ENCODE measurements at places on chromosomes 1 and 21.

GRCh38 chr1:154962156-154962749, 671 bp upstream of the PYGO2 start:
- DNase-seq = no peak

DNA sequence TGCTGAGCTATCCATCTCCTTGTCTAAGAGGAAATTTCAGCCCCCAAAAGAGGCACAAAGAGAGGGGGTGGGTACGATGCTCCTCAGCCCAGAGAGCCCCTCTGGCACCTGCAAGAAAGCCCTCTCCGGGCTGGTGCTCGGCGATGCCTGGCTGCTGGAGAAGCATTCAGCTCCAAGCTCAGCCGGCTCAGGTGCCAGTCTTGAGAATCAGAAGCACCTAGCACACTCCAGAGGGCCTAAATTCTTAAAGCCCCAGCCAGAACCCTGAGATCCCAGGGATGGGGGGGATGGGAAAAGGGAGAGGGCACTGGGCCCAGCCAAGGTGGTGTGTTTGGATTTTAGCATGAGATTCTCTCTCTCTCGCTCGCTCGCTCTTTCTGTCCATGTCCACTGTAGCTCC, 2.9 kb downstream of the GRIK3 start:
- DNase-seq = no peak

DNA sequence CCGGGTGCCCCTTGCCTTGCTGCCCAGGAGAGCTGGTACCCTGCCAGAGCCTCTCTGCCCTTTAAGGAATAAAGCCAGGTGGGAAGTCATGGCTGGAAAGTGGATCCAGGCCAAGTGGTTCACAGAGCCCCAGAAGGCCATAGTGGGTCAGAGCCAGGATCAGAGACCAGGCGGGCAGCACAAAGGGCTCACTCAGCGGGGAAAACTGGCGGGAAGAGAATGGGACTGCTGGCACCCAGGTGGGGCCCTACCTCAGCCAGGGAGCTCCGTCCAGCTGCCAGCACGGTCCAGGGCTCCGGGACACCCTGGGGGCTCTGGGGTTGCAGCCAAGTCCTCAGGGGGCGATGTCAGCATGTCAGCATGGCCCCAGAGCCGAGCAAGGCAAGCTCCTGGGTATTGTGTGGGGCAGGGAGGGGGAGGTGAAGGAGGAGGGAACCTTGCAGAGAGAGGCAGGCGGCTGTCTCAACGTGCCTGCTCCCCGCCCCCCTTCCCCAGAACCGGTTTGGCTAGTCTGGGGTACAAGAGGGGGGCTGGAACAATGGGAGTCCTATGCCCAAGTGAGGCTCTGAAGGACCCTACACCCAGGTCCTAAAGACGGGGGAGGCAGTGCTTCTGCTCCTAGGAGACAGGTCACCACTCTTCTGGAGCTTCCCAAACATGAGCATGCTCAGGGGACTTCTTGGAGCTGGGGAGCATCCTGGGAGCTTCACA, at the start of gene ARHGEF19:
TSS of gene ARHGEF19 (minus strand) at position 402 of the 711 bp plus-strand sequence. CDS start 3,598 bp downstream, outside the sequence.
- DNase-seq = no peak

DNA sequence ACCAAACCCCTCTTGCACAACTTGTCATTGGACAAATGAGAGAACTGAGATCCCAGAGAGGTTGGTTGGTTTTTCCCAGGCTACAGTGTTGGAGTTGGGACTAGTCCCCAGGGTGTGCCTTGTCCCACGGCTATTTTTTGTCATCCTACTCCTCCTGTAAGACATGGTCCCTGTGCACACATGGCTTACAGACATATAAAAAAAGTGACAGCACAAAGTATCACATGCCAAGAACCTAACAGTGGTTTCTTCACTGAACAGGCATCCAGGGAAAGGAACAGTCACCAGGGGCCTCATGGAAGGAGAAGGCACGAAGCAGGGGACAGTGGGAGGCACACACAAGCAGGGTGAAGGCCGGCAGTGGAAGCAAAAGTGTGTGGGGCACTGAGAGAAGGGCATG, 36.5 kb downstream of the SERBP1 start:
- DNase-seq = no peak

DNA sequence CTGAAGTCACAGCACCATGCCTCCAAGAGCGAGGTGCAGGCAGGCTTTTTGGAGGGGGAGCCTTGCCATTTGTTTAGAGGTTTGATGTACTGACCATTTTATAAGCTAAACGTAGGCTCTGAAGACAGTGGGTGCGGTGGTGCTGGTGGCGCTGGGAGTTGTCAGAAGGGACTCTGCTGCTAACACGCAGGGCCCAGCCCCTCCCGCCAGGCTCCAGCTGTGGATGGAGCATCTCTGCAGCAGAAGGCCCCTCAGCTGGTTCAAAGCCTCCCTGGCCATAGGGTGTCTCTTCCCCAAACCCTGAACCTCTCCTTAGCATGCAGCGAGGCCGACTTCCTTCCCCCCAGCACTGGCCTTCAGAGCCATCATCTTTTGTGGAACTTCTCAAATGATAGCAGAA, 105.3 kb downstream of the AJAP1 start:
- DNase-seq = no peak

- DNase-seq = no peak
These were observed 34.7 kb downstream of the ADARB1 start for GRCh38 chr21:45108808-45109781.

- DNase-seq = no peak
These were observed 69.9 kb upstream of the USP25 start for GRCh38 chr21:15659753-15660422.

DNA sequence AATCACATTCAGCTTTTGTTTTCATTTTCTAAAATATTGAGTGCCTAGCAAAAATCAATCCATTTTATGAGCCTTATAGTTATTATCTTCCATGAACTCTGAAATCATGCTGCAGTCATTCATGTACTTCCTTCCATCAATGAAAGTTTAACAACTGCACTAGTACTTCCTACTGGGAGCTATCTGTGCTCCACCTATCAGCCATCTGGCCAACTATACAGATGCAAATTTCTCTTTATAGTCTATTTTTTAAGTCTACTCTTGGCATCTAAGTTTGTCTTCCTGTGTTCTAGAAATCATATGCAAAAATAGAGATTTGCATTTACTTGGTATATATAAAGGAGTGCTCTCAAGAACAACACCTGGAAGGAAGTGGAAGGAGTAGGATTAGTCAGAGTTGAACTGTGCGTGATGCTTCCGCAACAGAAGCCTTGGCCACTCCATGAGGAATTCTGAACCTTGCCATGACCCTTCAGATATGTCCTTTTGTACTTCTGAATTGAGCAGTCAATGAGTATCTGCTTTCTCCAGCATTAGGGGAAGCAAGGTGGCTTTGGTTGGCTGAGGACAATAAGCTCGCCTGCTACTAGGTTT, 403.2 kb upstream of the ADAMTS5 start:
- DNase-seq = no peak

DNA sequence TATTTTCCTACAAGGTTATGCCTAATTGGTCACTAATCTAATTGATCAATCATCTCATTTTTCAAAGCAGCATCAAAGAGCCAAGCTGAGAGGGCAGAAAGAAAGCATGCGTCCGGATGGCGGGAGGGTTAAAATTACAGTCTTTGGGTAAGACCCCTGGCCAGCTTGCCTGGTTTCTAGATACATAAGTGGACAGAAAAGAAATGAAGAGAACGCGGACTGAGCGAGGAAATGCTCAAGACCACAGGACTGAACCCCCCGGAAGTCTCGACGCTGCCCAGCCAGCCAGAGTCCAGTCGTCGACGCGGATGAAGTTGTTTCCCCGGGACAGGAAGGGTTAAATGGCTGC, 297.2 kb downstream of the OMA1 start:
- DNase-seq = no peak

GRCh38 chr1:28737307-28738132, 780 bp downstream of the YTHDF2 start:
- peak; percentile 36 for DNase-seq

GRCh38 chr1:27513958-27514357, 24.0 kb upstream of the WASF2 start:
- no peak for DNase-seq

GRCh38 chr1:184449916-184450315, 63.1 kb downstream of the C1orf21 start:
- no peak for DNase-seq

GRCh38 chr1:180135535-180135934, 19.1 kb upstream of the QSOX1 start:
- DNase-seq = no peak

DNA sequence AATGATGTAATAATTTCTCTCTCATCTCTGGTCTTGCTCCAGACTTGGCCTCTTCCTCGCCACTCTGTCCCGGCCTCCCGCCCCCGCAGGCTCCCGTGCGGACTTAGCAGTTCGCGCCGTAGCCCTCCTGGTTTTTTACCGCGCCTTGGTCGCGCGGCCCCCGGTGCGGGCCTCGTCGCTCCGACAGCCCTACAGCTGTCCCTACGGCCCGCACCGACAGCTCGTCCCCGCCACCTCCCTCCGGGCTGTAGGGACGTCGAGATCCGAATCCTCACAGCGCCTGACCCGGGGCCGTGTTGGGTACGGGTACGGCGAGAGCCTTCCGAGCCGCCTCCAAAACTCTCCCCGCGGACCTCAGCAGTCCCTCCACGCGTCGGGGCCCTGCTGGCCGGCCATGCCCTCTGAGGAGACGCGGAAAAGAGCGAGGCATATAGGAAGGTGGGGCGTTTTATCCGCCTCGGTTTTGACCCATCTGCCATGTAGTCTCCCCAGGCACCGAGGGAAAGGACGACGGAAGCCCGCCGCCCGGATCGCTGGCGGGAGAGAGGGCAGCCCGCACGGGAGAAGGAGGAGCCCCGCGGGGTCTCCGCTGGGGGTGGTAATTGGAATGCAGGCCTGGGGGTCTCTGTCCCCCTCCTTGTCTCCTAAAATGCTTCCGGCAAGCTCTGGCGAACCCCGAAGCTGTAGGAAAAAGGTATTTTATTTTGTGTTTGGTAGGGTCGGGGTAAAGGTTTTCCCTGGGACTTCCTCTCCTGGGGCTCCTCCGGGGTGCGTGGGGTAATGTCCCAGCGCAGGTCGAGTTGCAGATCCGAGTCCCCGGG, 3.3 kb downstream of the LHX4 start:
- no peak for DNase-seq

DNA sequence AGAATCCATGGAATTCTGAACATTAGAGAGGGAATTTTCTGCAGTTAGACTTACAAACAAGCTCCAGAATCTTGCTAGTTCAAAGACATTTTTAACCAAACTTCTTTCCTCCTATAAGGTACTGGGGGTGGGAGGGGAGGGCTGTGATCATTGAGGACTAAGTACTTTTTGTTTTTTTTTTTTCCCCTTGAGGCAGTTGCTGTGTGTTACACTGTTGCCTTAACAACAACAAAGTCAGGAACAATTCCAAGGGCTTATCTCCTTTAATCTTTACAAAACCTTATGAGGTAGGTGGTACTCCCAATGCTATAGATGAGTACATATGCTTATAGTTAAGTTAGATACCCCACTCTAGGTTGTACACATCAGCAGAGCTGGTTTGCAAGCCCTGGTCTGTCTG, 62.9 kb downstream of the PPP1R12B start:
- no peak for DNase-seq

- no peak for DNase-seq
These were observed 1319.5 kb downstream of the BRINP3 start for GRCh38 chr1:189158155-189158554.

- DNase-seq = no peak
These were observed 738.5 kb upstream of the CHRM3 start for GRCh38 chr1:238647877-238648276.

- DNase-seq = no peak
These were observed 35.9 kb downstream of the KCNA2 start for GRCh38 chr1:110570307-110570706.

DNA sequence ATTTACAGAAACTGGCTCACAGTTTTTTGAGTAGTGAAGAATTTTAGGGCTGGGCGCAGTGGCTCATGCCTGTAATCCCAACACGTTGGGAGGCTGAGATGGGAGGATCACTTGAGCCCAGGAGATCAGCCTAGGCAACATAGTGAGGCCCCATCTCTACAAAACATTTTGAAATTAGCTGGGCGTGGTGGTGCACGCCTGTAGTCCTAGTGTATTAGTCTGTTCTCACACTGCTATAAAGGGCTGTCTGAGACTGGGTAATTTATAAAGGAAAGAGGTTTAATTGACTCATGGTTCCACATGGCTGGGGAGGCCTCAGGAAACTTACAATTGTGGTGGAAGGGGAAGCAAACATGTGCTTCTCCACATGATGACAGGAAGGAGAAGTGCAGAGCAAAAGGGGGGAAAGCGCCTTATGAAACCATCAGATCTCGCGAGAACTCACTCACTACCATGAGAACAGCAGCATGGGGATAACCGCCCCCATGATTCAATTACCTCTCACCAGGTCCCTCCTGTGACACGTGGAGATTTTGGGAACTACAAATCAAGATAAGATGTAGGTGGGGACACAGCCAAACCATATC, 24.4 kb upstream of the DYRK1A start:
- DNase-seq = no peak

- no peak for DNase-seq
These were observed 14.7 kb downstream of the LYPLAL1 start for GRCh38 chr1:219188331-219188803.

- DNase-seq = no peak
These were observed 54.6 kb downstream of the GORAB start for GRCh38 chr1:170586321-170587252.

DNA sequence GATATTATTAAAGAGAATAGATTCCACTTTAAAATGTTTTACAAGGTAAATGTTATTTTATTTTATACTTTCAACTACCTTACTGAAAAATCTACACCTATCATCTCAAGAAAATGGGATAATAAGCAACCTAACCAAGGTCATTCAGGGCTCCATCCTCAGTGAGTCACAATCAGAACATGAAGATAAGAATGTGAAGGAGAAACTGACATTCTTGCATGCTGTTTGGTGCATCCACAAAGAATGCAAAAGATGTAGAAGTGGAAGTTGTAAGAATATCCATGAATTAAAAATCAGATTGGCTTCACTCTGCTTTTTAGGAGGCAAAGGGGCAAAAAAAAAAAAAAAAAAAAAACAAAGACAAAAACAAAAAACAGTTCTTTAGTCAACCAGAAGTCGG, 6.5 kb downstream of the WARS2 start:
- DNase-seq = no peak

- DNase-seq = no peak
These were observed 3.7 kb downstream of the RAB25 start for GRCh38 chr1:156064615-156065014.

GRCh38 chr1:94698759-94699502, 121.2 kb upstream of the SLC44A3 start:
- no peak for DNase-seq

DNA sequence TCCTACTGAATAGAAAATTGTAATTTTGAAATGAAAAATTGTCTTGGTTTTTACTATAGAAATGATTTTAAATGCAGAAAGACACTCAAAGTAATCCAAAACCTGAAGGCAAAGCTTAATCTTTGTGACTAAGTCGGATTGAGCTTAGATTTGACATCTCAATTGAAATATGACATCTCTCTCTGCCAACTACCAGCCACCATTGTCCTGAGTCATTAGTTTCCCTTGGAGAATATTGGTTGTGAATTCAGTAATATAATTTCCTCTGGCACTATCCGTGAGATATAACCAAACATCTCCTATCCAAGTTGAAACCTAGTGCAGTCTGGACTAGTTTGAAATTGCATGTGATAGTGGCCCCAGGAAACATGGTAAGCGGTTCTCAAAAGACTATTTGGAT, 37.1 kb downstream of the PLA2G4A start:
- no peak for DNase-seq

GRCh38 chr1:248918131-248918530, 12.1 kb downstream of the PGBD2 start:
- DNase-seq = no peak
